ENCODE measurements at places on chromosomes 3 and 15.

DNA sequence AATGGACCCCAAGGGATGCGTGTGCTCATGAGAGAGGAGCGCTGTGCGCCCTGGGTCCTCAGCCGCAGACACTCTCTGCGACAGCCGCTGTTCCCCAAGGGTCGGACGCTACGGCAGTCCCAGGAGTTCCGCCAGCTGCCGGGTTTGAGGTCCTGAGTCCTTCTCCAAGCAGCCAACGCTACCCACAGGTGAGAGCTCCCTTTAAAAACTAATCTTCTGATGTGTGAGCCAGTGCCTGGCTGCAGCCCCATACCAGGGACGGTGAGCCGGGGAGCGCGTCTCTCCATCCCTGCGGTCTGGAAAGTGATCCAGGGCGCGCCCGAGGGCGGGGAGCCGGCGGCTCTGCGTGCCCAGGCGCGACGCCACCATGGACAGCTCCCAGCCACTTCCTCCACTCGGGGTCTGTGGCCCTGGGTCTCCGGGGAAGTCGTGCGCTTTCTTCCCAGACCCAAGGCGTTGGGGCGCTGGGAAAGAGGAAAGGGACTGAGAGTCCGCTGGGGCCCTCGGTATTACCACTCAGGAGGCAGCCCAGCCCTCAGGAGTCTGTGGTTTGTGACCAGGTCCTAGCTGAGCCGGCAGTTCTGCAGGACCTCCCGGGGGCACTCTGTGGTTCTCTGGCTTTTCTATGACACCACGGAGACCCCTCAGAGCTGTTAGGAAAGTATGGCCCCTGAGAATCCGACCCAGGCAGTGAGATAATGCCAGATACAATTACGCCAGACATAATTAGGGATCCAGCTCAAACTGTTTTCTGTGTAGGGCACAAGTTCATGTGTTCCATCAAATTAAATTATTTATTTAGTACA lies 1.4 kb downstream of the CEMIP start:
- peak; percentile 82 for DNase-seq

GRCh38 chr3:115038817-115039216 lies 108.3 kb downstream of the ZBTB20 start:
- no peak for DNase-seq

DNA sequence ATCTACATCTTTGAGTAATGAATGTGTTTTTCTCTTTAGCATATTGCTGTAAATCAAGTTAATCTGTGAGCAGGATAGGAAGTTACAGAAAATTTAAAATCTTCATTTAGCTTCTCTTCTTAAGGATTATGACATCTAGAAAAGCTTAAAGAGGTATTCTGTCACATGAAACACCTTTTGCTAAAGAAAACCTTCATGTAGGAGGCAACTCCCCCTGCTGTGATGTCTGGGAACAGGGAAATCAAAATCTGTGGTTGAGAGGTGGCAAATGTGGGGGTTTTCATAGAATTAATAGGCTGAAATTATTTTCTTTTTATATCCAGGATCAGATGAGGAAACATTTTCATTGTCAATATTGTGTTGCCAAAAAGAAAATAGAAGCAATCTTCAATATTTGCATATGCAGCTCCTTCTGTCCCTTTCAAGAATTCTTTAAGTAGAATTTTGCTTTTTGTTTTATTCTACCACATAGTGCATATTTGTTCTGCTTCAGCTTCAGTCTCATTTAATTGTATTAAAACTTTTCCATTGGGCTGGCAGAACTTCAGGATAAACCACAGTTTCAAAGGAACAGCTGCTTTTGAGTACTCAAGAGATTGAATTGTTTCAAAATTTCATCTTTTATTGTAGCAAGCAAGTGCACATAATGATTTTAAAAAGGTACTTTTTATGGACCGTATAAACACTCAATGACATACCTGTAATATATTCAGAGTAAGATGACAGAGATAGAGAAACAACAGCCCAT lies 128.4 kb downstream of the RAP2B start:
- DNase-seq, result no peak

- DNase-seq, result no peak
These were observed 8.6 kb upstream of the FBN1 start for GRCh38 chr15:48653913-48654670.

DNA sequence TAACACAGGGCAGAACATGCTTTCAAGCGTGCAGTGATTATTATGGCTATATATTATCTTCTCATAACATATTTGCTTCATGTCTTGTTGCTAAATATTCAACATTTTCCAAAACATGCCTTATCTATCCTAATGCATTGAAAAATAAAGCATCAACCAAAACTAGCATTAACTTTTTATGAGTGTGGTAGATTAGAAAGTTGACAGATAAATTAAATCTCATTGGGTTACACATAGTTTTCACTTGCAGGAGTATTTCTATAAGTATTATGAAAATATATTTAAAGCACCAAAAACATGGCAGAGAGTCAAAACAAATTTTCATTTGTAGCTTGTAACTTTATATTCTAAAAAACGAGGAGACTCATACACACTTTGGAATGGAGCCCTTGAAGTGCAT lies 141.5 kb downstream of the CADM2 start:
- DNase-seq, result no peak

GRCh38 chr15:88655103-88655553 lies 16.3 kb downstream of the ISG20 start:
- DNase-seq, result peak; percentile 58

DNA sequence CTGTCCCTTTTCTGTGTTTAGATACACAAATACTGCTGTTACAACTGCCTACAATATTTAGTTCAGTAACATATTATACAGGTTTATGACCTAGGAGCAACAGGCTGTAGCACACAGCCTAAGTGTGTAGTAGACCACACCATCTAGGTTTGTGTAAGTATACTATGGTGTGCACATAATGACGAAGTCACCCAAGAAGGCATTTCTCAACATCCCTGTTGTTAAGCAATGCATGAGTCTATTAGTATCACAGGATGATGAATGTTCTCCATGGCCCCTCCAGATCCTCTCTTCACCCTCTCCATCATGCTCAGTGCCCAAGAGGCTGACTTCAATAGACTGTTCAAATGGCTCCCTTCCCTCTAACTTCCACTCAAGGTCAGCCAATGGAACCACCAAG lies 14.6 kb upstream of the SEC62 start:
- DNase-seq, result no peak

DNA sequence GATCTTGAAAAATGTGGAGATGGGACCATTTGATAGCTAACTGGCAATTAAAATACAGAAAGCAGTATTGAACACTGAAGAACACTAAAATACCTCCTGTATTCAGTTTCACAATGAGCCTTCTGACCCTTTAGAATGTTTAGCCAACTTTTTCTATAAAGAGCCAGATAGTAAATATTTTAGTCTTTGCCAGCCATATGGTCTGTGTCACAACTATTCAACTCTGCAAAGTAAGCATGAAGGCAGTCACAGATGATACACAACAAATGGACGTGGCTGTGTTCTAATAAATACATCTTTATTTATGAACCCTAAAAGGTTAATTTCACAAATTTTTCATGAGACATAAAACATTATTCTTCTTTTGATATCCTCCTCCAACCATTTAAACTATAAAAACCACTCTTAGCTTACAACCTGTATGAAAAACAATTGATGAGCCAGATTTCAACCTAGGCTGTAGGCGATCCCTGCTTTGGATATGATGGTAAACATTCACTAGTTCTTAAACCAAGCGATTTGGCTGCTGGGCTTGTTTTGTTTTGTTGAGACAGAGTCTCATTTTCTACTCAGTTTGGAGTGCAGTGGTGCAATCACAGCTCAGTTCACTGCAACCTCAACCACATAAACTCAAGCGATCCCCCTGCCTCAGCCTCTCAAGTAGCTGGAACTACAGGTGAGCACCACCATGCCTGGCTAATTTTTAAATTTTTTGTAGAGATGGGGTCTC lies 13.6 kb upstream of the CSPG5 start:
- no peak for DNase-seq

- no peak for DNase-seq
These were observed 3.8 kb upstream of the H1-8 start for GRCh38 chr3:129539206-129539605.

- no peak for DNase-seq
These were observed 114.2 kb upstream of the UMPS start for GRCh38 chr3:124615896-124616543.

- DNase-seq, result no peak
These were observed 573.3 kb downstream of the EPHB1 start for GRCh38 chr3:135368316-135368715.

GRCh38 chr15:58741032-58741431 lies 8.5 kb downstream of the ADAM10 start:
- no peak for DNase-seq

GRCh38 chr3:124995460-124995994 lies 60.3 kb downstream of the HEG1 start:
- no peak for DNase-seq

- DNase-seq, result no peak
These were observed 67.0 kb upstream of the SAMMSON start for GRCh38 chr3:69932501-69932900.

DNA sequence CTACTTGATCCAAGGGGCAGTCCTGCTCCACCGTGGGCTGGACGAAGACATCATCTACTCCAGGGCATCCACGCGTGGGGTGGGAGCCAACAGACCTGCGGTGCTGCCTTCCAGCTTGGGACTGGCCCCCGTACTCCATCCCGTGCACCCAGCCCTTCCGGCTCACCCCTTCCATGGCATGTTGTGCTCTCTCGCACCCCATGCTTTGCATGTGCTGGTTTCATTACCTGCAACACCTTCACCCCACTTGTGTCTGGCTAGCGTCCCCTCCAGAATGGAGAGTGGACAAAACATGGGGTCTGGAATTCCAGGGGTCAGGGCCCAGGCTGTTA lies 30.2 kb downstream of the SEMA7A start:
- DNase-seq, result no peak

GRCh38 chr3:27228805-27229204 lies 140.4 kb downstream of the NEK10 start:
- DNase-seq, result no peak

- DNase-seq, result no peak
These were observed 18.1 kb upstream of the MUC4 start for GRCh38 chr3:195829897-195830254.

DNA sequence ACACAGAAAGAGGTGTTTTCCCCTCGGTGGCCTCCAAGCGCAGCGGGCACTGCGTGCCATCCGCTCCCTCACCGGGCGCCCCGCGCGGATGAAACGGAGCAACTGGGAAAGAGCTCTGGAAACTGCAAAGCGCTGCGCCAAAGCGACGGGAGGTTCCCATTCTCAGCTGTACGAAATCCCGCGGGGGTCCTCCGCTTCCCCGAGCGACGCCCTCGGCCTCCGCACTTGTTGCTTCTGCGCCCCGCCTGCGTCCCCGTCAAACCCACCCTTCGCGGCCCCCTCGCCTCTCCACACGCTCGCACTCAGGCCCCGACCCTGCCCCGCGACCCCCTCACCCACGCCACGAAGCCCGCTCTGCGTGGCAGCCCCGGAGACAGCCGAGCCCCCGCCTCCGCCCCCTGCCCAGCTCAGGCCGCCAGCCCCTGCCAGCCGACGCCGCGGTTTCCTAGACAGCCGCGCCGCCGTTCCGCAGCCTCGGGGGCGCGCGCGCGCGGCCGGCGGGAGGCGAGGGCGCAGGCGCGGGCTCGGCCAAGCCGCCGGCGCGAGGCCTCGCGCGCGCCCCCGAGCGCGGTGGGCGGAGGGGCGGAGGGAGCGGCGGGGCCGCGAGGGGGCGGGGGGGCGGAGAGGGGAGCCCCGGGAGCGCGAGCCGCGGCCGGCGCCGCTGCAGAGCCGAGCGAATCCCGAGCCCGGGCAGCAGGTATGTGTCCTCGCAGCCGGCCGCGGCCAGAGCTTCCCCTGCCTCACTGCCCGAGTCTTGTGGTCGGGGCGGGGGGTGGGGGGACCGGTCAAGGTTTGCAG lies at the start of gene TMEM266:
TSS of gene TMEM266 (plus strand) at position 666 of the 798 bp plus-strand sequence. CDS start 74,279 bp downstream, outside the sequence.
- no peak for DNase-seq

- DNase-seq, result no peak
These were observed 50.7 kb downstream of the MAP6D1 start for GRCh38 chr3:183774631-183775030.

- DNase-seq, result no peak
These were observed 470.4 kb upstream of the ROBO1 start for GRCh38 chr3:80238152-80238551.

GRCh38 chr3:177483182-177483967 lies 286.1 kb upstream of the TBL1XR1 start:
- DNase-seq, result no peak

GRCh38 chr3:10417847-10418246 lies 87.5 kb downstream of the ATP2B2 start:
- no peak for DNase-seq

DNA sequence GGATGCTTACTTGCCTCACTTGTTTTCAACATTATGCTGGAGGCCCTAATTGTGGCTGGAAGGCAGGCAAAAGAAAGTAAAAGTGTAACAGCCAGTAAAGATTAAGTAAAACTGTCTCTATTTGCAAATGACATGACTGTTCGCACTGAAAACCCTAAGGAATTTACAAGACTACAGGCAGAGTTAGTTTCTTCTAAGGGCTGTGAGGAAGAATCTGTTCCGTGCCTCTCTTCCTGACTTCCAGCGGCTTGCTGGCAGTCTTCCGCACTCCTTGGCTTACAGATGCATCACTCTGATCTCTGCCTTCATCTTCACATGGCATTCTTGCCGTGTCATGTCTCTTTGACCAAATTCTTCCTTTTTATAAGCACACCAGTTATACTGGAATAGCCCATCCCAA lies 86.1 kb downstream of the DLG1 start:
- DNase-seq, result no peak
